ENCODE measurements at places on chromosomes 7 and 10.
A peak's percentile ranks its signal among the peaks of the same experiment; 100 is the strongest.

DNA sequence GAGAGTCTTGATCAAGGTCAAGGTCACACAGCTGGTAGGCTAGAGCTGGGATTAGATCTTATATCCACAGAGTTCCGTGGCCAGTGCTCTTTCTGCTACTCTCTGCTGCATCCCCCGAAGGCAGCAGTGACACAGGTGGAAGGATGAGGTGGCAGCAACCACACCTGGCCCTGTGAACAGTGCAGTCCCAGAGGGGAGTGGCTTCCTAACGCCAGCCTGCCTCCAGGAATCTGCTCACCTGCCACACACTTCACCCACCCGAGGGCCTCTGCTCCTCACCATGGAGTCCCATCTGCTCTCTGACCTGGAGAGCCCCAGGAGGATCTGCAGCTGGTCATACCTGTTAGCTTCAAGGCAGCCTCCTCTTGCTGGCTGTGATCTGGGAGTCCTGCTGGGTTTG, 484.2 kb downstream of the PLXNA4 start:
- DNase-seq = no peak

DNA sequence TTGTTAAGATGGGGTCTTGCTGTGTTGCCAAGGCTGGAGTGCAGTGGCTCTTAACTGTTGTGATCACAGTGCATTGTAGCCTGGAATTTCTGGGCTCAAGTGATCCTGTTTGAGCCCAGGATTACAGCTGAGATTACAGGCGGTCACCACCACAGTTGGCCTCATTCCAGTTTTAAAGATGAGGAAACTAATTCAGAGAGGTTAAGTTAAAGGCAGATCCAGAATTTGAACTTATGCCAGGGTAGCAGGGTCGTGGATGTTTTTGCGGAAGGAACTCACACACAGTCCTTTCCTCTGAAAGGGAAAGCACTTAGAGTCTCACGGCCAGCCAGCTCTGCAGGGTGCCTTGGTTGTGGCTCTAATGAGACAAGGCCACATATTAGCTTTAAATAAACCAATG, 84.7 kb downstream of the MMRN2 start:
- DNase-seq = peak; percentile 94

DNA sequence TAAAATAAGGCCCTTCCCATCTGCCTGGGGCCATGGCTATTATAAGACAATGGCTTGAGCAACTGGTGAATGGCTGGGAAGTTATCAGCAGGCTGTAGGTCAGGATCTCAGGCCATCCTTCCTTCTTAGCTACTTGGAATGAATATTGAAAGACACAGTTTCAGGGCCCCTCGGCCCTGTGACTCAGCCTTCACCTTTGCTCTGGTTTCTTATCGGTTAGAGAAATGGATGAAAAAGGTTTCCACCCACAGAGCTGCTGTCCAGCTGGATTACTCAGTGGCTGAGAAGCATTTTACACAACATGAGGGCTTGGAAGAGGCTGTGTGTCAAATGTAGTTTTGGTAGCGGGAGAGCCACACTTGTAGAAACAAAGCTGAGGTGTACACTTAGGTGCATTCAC, 9.4 kb downstream of the ACSL5 start:
- DNase-seq = no peak

GRCh38 chr7:70540641-70541040, 591.3 kb upstream of the GALNT17 start:
- no peak for DNase-seq

DNA sequence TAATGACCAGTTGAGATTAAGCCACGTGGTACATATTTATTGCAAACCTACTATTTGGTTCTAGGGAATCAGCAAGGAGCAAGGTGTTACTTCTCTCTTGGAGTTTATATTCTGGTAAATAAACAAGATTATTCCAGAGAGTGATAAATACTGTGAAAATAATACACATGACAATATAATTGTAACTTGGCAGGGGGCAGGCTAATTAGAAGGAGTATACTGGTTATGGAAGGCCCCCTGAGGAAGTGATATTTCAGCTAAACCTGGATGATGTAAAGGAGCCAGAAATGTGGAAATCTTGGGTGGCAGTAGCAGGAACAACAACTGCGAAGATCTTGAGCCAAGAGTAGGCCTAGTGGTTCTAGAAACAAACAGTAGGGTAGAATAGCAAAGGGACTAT, 111.8 kb downstream of the SDK1 start:
- DNase-seq = no peak

GRCh38 chr10:32273336-32273735, 73.6 kb downstream of the EPC1 start:
- DNase-seq = no peak

DNA sequence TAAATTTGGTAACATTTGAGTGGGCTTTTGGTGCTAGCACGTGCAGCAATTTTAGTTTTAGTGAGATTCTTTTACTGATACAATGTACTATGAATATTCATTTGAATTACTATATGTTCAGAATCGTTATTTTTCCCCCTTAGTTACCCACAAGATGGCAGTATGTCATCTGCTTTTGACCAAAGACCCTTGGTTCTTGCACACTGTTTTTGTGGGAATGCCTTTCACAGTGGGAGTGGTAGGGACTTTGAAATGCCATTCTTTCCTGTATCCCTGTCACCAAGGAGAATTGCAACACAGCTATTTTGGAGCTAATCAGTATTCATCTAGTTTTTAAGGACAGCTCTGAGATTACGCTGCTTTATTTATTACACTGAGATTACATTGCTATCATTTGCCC, 40.6 kb downstream of the SEC23IP start:
- DNase-seq = peak; percentile 56

All from Kasumi-1 (cell line).